ENCODE measurements at places on chromosomes 5 and 9.
A peak's percentile ranks its signal among the peaks of the same experiment; 100 is the strongest.

DNA sequence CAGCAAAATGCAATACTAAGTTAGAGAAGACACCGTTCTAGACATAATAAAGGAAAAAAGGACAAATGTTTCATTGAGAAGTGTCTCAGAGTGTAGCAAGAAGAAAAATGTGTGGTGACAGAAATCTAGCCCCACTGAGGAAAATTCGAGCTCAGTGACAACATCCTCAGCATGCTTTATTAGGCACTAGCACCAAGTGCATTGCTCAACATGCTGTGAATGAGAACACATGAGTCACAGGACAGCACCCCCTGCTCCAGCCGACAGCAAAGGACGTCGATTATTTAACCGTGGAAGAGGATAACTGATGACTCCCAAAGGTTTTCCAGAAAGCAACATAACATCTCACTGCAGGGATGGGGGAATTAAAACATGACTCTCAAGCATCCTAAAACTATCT lies 182.7 kb downstream of the GNAQ start:
- no peak for DNase-seq

GRCh38 chr9:136865768-136866103 lies 372 bp downstream of the EDF1 start:
- no peak for DNase-seq

DNA sequence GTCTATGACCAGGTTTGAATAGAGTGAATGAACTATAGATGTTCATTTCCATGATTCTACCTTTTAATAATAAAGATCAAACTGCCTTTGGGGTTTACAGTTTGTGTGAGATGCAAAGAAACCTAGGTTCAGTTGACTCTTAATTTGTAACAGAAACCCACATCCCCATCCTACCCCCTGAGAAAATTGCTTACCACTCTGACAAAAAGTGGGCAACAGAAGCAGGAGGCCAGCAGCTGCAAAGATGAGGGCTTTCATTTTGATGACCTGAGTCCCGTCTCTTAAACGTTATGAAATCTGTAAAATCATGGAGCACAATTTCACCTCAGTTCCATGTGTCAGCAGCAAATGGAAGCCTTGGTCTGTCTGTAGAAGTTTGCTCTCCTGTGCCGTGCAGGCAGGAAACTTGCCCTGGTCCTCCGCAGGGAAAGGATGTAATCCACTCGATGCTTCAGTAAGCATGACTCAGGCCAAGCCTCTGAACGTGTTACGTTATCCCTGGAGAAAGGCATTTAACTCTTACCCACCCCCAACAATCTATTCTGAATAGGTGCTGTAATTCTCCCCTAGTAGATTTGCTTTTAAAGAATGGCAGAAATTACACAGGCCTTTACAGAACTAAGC lies at the start of gene F2RL2:
TSS of gene F2RL2 (minus strand) at position 431 of the 624 bp plus-strand sequence. CDS start at position 258, 173 bp downstream.
- DNase-seq: peak; percentile 69

GRCh38 chr5:181160152-181160754 lies 12.9 kb downstream of the OR2V2 start:
- peak; percentile 44 for DNase-seq

DNA sequence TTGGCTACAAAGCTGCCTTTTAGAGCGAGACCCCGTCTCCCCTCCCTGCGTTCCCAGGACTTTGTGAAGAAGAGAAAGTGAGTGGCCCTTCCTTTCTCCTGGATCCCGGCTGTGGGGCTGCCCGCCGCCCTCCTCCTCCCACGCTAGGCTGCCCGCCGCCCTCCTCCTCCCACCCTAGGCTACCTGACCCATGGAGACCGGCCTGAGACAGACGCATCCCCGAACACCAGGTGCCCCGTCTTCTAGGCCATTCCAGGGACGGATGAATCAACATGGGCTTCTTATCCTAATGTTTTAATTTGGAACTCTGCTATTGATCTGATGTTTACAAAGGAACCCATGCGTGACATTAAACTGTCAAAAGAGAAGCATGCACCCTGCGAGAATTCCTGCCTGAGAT lies 117.3 kb upstream of the LPCAT1 start:
- DNase-seq: no peak

GRCh38 chr5:36904677-36905076 lies 28.1 kb downstream of the NIPBL start:
- DNase-seq: no peak

DNA sequence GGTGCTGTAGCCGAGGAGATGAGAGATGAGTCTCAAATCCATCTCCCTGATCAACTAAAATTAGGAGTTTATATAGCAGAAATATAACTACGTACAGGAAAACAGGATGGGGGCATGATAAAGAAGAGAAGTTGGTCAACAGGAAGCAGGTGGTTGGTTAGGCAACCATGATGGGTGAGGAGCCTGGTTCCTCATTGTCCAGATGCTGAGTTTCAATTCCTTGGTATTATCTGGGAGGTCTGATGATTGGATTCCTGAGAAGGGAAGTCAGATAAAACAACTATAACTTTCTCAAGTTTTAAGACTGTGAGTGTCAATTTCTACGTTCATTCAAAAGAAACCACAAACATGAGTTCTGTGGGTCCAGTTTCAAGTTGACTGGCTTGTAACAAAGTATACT lies 323.9 kb downstream of the MTRR start:
- no peak for DNase-seq

GRCh38 chr9:111414406-111414805 lies 69.8 kb downstream of the ECPAS start:
- no peak for DNase-seq

DNA sequence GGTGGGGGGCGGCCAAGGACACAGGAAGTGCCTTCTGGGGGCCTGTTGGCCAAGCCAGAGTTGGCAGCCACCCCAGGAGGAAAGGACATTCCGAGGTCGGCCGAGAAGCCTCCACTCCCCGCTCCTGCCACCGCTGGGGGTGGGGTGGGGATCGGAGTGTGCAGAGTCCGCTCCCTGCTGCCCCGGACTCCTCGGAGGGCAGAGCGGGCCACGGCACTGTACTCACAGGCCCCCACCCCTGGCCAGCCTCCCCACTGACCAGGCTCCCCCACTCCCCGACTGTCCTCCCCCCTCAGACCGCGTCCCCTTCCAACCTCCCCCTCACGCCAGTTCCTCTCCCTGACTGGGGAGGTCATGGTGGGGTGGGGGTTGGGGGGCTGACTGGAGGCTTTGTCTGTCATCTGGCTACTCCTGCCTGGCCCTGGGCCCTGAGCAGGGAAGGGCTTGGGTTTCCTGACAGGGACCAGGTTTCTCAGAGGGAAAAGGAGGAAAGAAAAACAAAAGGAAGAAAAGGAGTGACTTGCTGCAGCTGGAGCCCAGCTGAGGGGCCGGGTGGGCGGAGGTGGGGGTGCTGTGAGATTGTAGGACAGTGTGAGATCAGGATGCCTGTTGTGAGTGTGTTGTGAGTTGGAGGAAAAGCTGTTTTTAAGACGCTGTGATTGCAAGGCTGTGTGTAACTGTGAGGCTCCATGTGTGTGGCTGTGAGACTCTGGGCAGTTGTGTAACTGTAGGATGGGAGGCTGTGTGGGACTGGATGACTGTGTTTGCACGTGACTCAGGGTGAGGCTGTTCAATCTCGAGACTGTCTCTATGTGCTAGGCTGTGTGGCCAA lies 29.7 kb downstream of the CNTFR start:
- DNase-seq: no peak

- DNase-seq: no peak
These were observed 427.6 kb downstream of the SPOCK1 start for GRCh38 chr5:137071526-137071925.

DNA sequence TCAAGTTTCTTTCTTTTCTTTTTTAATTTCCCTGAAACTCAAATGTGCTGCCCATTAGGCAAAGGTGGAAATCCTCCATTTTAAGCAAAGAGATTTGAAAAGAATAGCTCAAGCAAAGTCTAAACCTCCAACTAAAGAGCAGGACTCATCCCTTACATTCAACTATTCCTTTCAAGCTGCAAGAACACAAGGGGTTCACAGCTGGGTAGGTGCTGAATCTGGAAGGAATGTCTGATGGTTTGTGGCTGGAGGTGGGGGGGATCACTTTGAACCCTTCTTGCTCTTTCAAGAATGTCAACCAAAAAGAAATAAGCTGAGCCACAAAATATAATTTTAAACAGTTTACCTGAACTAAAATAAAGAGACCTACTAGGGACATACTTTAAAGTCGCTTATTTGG lies 375.7 kb upstream of the CDH10 start:
- DNase-seq: no peak

DNA sequence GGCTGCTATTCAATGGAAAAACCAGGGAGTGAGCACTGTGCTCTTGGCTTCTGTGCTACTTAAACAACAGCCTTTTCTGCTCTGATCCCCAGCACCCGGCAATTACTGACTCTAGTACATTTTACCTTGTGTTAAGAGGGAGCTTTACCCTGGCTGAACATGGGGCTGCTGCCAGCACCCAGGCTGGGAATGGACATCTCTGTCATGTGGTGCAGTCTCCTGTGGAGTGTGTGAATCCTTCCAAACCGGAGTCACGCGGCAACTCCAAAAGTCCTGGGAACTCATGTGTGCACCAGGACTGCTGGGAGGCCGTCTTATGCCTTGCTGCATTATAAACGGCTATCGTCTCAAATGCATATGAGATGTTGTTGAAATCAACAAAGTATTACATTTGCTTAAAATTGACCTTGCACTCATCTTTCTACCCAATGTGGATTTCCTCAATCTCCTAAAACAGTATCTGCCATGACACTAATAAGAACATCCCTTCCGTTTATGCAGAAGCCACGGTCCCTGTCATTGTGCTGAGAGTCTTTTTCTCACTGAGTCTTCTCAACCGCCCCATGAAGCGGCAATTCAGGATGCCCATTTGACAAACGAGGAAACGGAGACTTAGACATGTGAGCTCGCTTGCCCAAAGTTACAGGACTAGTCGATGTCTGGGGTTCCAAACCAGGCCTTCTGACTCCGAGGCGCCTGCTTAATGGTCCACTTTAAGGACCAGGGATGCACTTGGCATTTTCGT lies 884 bp upstream of the GSN start:
- DNase-seq: no peak

All from Jurkat, Clone E6-1 (cell line).